B cell (primary cell): ENCODE measurements at places on chromosomes 11 and 22.

DNA sequence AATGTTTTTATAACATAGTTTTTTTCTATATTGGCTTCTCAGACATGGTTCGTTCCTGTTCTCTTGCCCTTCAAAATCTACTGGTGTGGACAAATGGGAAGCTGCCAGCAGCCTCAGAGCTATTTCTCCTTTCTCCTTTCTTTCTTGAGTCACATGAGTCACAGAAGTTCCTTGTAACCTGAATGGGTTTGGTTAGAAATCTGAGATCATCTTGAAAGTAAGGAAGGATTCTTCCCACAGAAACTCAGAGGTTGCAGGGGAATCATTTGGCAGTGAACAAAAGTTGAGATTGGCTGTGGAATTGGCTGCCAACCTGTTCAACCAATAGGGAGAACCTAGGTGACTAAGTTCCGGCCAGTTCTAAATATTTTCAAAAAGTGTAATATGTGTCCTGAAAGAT, 12.5 kb downstream of the PLET1 start:
- no peak for DNase-seq

GRCh38 chr11:92489826-92490399, 265.3 kb downstream of the FAT3 start:
- DNase-seq: no peak

DNA sequence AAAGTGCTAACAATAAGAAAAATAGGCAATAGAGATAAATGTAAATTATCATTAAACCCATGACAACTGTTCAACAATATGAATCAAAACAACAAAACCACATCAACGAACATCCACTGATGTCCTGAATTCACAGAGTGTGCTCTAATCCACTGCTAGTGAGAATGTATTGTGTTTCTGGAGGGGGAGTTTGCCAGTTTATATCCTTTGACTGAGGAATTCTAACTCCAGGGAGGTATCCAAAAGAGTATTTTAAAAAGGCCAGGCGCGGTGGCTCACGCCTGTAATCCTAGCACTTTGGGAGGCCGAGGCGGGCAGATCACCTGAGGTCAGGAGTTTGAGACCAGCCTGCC, 1.7 kb upstream of the WEE1 start:
- DNase-seq: no peak

GRCh38 chr11:75615751-75616150, 53.1 kb downstream of the MAP6 start:
- DNase-seq: no peak

- DNase-seq: no peak
Observed at GRCh38 chr11:22337596-22338485, at the start of gene SLC17A6. SLC17A6 (plus strand) TSS chr11:22338381; CDS start chr11:22338534, 153 bp downstream.

- DNase-seq: peak; percentile 23
Observed at GRCh38 chr22:19714312-19715187, at the start of gene SEPTIN5. SEPTIN5 (plus strand) TSS chr22:19714503; CDS start chr22:19714589, 86 bp downstream.

GRCh38 chr11:106551744-106552673, 466.3 kb downstream of the GUCY1A2 start:
- no peak for DNase-seq
